Motor neuron (in vitro differentiated cells): ENCODE measurements at places on chromosomes 16 and 17. TPM values are rescaled to one million over a fixed set of nuclear protein-coding genes. Genes with fewer than 3 reads are reported as not detected.

- ATAC-seq, result no peak
These were observed 32.5 kb upstream of the CCR7 start for GRCh38 chr17:40597556-40598300.

GRCh38 chr17:42405963-42406495 is 17.0 kb downstream of the CAVIN1 start:
- ATAC-seq, result peak; percentile 22

DNA sequence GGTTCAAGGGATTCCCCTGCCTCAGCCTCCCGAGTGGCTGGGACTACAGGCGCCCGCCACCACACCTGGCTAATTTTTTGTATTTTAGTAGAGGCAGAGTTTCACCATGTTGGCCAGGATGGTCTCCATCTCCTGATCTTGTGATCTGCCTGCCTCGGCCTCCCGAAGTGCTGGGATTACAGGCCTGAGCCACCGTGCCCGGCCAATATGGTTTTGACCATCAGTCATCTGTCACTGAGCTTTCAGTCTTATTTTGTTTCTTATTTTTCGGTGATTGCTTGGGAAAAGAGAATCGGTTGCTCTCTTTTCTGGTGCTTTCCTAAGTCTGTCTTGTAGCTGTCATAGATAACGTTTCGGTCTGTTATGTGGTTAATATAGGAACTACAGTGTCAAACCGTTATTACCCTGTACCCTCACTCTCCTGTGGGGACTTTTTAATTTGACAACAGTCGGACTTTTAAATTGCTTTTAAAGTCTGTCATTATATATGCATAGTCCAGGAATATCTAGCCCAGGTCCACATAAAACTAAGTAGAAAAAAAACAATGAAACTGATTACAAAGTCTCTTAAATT is 453.4 kb downstream of the KCNJ18 start:
- no peak for ATAC-seq

DNA sequence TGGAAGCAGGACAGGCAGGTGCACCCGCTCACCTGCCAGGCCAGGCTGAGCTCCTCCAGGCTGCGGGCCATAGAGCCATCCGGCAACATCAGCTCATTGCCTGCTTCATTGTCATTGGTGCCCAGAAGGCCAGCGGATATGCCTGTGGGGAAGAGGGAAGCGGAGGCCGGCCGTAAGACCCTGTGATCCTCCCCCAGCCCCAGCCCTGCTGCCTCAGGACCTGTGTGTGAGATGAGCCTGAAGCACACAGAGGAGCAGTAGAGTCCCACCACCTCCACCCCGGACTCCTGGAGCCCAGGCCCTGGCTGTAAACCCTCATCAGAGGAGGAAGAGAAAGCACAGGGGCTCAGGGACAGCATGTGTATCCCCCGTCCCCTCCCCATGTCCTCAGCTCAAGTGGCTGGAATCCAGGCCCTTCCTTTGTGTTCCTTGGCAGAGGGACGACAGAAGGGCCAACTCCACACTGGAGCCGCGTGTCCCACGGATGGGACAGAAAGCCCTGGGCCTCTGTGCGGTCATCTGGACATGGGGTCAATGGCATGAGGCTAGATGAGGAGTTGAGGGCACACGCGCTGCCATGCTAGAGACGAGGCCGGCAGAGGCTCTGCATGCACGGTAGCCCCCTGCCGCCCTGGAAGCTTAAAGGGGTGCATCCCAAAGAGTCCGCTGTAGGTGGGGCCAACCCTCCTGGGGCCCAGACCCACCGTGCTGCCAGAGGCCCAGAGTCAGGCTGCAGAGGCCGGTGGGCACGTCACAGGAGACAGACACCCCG is 39.1 kb downstream of the RMI2 start:
- ATAC-seq, result no peak

DNA sequence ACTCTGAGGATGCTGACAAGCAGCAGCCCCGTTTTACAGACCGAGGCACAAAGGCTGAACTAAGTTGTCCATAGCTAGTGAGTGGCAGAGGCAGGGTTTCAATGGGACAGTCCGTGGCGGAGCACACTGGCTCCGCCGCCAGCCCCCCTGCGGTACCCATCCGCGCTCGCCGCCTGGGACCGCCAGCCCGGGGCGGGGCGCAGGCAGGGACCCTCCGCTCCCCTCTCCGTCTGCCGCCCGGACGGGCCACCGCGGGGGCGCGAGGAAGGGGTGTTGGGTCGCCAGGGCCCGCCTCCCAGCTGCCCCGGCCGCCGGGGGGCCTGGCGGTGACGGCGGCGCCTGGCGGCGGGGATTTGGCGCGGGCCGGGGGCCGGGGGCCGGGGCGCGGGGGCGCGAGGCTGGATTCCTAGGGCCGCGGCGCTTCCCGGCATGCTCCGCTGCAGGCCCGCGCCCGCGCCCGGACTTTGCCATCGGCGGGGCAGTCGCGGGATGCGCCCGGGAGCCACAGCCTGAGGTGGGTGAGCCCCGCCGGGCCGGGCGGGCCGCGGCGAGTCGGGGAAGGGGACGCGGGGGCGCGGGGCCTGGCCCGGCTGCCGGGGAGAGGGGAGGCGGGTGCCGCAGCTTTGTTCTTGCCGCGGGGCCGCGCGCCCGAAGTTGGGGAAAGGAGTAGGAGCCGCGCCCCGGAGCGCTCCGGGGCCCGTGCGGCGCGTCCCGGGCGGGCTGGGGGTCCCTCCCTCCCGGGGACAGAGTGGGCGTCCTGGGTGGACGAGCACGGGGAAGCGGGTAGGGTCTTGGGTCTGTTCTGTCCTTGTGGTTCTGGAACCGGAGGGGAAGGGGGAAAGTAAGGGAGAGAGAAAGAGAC is at the start of gene TMEM98:
Gene TMEM98, plus strand, starts transcription at position 430 of the 862 bp plus-strand sequence. CDS start 3,376 bp downstream, outside the sequence.
- peak; percentile 85 for ATAC-seq

DNA sequence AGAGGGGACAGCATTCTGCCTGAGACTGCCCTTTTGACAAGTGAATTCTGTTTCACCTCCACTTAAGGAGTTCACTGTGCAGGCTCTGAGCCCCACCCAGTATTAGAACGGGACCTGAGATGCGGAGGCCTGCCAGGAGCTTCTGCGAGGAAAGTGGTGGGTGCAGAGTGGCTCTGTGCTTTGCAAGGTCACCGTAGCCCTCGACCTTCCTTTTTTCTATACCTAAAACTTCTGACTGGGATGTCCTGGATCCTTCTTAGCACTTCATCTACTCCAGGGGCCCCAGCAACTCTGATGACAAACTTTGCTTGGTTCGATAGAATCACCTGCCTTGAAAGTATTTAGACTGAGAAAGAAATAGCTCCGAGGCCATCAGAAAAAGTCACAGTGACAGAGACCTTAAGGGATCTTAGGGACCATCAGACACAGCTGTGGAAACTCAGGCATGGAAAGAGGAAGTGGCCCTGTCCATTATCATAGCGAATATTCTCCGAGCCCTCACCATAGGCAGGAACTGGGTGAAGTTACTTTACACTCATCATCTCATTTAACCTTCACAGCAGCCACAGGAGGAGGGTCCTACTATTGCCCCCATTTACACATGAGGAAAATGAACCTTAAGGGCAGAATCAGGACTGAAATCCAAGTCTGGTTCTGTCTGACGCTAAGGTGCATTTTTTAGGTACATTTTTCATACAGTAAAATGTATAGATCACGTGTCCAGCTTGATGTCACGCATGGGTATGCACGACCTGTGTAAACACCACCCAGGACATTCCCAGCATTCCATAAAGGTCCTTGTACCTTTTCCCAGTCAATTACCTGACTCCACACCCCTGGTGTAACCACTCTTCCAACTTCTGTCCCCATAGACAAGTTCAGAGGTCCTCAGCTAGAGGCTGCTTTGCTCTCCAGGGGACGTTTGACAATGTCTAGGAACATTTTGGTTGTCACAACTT is 676 bp upstream of the KRT13 start:
- ATAC-seq, result no peak

DNA sequence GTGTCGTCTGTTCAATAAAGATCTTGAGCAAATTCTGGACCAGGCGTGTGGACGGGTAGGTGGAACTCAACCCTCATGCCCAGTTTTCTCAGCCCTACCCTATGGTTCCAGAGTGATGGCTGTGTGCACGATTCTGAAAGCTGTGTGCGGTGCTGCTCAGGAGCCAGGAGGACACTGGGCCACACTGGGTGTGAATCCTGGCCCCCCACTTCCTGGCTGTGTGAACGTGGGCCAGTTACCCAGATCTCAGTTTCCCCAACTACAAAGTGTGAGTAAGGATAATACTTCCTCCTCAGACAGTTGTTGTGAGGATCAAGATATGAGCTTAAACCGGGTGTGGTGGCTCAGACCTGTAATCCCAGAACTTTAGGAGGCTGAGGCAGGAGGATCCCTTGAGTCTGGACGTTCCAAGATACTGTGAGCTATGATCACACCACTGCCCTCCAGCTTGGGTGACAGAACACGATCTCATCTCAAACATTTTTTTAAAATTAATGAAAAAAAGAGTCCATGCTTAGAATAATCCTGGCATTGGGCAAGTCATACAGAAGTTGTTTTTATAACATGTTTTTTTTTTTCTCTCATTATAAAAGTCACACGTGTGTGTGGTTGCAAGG is 14.7 kb upstream of the MPRIP start:
- ATAC-seq, result no peak

- no peak for ATAC-seq
These were observed 4.7 kb downstream of the ITGAE start for GRCh38 chr17:3796110-3796821.

- ATAC-seq, result no peak
These were observed 13.0 kb upstream of the ZFP3 start for GRCh38 chr17:5065227-5065744.

ABCC3 gene
- total RNA-seq, result 21.6 and 22.5 TPM in 2 replicates
